ENCODE measurements at places on chromosomes 1 and 21.

DNA sequence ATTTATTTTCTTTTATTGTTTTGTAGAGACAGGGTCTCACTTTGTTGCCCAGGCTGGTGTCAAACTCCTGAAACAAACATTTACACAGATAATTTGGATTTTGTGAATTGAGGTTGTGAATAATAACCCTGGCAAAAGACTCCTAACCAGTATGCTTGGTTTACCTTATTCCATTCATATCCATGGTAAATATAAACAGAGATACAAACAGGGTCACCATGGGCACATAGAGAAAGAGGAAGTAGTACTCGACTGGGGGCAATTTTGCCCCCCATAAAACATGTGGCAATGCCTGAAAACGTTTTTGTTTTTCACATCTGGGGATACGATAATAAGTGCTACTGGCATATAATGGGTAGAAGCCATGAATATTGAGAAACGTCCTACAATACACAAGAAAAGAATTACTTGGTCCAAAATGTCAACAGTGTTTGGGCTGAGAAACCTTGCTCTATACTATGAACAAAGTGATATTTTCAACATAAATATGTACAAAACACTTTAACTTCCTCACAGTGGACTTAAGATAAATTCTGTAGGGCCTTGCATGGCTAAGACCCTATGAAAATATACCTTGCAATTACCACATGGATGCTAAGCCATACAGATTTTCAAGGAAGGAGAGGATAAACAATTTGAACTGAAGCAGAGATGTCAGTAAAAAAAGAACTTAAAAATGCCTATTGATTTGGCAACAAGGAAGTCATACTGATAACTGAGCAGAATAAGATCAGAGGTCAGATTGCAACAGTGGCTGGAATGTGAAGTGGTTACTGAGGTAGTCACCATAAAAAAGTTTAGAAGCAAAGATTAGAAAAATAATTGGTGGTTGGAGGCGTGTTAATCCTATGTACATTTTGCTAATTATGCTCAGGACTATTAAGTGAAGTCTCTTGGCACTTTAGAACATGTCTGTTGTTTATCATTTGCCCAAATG lies 27.4 kb upstream of the ASPM start:
- no peak for DNase-seq

DNA sequence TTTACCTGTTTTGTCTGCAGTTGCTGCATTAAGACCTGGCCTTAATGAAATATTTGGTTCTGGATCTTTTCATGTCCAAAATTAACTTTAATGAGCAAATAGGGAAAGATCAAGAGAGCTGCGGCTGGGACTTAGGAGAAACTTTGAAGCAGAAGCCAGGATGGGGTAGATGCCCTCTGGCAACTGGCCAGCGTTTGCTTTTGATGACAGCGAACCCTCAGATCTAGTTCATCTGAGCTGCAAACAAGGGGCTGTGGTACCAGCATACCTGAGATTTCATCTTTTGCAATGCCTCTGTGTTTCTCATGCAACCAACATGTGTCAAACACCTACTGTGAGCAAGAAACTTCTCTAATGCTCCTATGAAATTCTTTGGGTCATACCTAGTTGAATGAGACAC lies 13.0 kb upstream of the TEDDM1 start:
- DNase-seq = no peak

DNA sequence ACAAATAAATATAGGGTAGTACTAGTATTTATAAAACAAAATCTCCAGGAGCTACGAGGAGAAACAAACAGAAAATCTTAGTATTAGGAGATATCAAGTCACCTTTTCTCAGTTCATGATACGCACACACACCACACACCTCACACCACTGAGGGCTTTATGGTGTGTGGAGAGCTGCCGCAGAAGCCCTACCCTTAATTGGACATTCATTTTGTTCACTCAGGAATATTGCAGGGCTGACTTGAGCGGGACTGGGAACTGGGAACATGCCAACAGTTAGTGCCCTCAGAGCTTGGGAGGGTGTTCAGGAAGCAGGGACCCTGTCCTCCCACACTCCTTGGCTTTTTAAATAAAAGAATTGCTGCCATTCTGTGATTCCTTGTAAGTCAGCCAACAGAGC lies 386.8 kb downstream of the RYR2 start:
- DNase-seq = no peak

- DNase-seq = no peak
Measured at GRCh38 chr21:31905503-31906451, 33.0 kb downstream of the HUNK start.

DNA sequence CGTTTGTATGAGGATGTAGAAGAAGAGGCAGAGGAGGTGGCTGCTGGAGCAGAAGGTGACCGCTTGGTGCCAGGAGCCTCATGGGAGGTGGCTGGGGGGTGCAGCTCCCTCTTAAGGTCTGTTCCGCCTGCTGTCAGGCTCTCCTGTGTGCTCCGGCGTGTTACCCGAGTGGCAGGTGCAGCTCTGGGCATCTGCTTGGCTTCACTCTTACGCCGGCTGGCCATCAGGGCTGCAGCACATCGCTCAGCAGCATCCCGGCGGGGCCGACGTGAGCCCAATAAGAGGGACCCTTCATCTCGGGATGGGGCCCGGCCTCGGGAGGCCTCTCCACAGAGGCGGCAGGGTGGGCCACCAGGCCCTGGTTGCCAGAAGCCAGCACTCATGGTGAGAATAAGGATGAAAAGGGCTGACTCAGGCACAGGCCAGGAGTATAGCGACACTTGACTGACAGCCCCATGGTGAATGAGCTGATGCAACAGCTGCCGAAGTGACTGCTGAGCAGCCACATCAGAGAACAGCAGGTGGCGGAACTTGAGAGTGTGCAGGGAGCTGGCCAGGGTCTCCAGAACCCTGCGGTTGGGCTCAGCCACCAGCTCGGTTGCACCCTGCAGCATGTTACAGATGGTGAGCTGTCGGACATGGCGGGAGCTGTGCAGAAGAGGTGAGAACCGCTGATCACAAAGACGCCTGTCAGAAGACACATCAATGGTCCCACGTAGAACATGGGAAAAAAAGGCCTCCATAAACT lies 17.5 kb downstream of the LRRC41 start:
- peak; percentile 20 for DNase-seq

GRCh38 chr1:174963529-174964125 lies 36.1 kb upstream of the CACYBP start:
- DNase-seq = no peak

DNA sequence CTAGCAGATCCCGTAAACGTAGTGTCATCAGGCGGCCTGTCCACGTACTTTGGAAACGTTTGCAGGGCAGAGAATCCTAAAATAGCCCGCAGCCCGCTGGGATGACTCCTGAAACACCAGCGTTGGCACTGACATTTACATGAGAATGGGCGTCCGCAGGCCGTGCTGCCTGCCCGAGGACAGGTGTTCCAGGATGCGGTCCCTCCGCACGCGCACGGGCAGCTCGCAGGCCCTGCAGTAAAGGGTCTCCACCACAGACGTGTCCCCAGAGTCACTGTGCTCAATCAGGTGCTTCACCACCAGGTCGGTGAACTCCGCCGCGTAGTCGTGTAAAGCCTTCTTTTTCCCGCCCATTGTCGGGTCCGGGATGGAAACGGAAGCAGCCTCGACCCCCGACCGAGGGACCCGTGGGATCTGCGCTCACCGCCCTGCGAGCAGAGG lies 5.8 kb upstream of the CCDC27 start:
- DNase-seq = no peak

GRCh38 chr1:56376188-56376984 lies 203.0 kb downstream of the PLPP3 start:
- DNase-seq = no peak

GRCh38 chr1:207316141-207316540 lies 5.3 kb upstream of the CD55 start:
- no peak for DNase-seq

DNA sequence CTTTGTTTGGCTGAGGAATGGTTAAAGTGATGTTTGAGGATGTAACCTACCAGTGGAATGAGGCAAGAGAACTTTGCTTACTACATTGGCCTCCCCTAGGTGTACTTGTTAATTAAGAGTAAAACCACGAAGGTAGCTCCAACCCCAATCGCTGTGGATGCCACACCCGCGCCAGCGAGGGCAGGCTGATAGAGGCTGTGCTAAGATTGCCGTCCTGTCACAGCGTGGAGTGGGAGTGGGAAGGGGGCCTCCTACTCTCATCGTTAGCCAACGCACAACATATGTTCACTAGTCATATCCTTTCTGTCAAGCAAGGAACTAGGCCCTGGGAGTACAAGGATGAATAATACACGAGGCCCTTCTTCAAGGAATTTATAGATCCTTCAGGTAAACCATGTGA lies 99.6 kb downstream of the RUNX1 start:
- no peak for DNase-seq

- no peak for DNase-seq
Measured at GRCh38 chr1:22188436-22188835, 45.5 kb upstream of the WNT4 start.

DNA sequence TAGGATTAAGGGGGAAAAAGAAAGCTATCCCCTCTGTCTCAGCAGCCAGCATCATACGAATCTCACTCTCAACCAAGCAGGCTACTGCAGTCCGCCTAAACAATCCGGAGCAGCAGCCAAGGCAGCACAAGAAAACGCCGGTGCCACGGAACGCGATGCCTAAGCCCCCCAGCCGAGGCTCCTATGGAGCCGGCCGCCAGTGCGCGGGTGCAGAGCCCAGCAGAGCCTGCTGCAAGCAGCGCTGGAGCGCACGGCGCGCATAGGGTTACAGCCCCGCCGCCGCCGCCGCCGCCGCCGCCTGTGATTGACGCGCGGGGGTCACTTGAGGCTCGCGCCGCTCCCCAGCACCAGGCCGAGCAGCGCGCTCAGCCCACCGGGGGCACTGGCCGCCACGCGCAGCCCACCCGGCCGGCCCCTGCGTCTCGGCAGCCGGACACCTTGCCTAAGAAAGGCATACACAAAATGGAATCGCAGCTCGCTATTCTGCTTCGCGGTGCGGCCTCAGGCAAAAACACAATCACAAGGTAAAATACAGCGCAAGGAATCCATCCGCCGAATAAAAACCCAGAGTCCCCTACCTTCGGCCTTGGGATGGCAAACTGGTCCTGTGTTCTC lies 780 bp downstream of the HIVEP3 start:
- DNase-seq = no peak

GRCh38 chr1:30879126-30879786 lies 29.3 kb downstream of the SDC3 start:
- DNase-seq = no peak

DNA sequence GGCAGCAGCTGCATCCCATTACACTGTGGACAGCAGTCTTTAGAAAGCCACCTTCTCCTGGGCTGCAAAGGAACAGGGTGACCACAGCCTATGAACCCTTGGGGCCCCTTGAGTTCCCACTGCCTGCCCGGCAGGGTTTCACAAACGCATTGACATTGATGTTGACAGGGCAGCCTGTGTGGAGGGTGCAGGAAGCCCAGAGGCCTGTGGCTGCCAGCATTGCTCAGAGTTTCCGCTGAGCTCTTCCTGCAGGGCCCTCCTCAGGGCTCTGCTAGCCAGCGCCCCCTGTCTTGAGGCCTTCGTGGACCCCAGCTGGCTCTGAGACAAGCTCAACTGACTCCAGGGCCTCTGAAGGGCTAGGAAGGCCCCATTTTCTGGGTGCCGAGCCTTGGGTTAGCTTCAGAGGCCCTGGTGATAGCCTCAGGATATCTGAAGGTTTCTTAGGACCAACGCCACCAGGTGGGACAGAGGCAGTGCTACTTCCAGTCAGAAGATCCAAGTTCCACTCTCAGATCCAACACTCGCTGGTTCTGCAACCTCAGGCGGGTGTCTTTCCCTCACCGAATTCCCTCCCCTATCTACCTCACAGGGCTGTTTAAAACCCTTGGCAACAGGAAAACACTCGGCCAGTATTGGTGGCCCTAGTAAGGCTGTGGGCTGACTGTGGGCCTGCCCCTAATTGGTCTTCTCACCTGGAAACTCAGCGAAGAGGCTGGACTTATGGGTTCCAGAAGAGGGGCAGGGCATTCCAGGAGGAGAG lies 27.2 kb upstream of the EPS8L3 start:
- DNase-seq = peak; percentile 69

DNA sequence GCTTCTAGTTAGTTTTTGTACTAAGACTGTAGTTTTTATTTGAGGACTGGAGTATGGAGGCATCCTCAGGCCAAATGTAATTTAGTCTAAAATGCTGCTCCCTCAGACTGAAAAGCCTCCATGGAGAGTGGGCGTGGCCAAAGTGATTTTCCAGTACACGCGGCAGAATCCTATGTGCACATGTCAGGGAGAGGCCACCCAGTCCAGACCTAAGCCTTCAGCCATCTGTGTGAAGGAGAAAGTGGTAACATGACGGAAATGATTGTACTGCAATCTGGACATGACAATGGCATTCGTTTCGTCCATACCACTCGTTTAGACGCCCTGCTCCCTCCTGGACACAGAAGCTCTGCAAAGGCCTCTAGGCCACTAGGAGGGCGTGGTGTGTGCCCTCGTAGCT lies 56.2 kb downstream of the PCP4 start:
- DNase-seq = no peak

DNA sequence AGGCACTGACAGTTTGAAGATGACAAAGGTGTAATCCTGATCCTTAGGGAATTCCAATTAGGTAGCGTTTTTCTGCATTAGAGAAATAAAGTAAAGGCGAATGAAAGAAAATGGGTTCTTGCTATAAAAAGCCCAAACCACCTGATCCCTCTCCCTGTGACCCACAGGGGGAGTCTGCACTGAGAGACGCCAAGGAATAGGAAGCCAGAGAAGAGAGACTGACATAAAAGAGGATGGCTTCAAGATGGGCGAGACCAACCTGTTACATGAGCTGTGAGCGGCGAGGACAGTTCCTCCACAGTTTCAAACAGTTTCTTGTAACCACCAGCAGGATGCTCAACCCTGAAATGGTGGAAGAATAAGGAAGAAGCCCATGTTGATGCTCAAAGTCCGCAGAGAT lies 1.4 kb downstream of the RPE65 start:
- DNase-seq = no peak
